LHCN-M2 (cell line): ENCODE measurements at places on chromosomes 4 and X.

DNA sequence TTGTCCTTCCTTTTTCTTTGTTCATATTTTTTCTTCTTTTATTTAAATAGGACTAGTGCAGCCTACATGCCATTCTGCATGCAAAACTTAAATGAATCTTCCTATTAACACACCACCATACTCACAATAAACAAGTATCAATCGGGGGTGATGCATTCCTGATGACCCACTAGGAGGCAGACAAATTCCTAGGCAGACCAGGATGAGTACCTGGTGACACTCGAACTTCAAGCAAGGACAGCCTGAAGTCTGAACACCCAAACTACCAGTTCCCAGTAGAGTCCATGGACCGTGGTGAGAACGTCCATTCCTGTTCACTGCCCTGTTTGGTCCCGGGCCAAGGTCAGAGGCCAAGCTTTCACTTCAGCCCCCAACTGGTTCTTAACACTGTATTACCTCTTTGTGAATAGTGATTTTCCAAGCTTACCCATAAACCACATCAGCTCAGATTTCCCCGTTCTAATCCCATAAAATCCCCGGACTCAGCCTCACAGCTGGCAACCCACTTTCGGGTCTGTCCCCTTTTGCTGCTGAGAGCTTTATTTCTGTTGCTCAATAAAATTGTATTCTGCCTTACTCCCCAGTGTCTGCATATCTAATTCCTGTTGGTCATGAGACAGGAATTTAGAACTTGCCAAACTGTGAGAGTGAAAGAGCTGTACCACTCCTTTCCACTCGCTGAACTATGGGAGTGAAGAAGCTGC lies 1286.6 kb downstream of the FSTL5 start:
- peak; percentile 87 for DNase-seq

DNA sequence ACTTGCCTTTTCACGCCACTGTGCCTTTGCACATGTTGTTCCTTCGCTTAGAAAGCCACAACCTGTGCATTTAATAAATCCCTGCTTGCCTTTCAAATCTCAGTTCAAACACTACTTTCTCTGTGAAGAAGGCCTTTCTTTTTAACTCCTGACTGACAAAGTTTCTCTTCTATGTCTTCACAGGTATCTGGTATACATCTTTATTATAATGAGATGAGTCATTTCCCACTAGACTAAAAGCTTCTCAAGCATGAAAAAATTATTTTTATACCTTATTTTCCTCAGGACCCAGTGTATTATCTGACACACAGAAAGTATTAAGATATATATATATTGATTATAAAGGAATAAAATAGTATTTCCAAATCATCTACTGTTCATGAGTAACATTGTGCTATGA lies 189.9 kb downstream of the TBCK start:
- DNase-seq: no peak

- DNase-seq: no peak
Observed at GRCh38 chrX:24260842-24261550, 52.9 kb downstream of the SUPT20HL2 start.

DNA sequence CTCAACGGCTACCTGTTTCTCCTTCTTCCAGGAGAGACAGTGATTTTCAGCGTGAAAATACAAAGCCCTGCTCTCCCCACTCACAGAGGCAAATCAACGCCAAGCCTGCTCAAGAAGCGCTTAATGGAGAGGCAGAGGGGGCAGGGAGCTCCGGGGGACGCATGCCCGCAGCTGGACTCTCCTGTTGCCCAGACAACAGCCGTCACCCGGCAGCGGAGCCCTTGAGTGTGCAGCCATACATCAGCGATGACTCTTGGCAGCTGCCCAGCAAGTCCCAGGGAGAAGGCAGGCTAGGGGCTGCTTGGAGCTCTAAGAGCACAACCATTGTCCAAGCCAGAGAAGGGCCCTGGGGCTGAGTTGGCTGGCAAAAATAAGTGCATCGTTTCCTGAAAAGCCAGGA lies 71.0 kb upstream of the AFAP1 start:
- no peak for DNase-seq

DNA sequence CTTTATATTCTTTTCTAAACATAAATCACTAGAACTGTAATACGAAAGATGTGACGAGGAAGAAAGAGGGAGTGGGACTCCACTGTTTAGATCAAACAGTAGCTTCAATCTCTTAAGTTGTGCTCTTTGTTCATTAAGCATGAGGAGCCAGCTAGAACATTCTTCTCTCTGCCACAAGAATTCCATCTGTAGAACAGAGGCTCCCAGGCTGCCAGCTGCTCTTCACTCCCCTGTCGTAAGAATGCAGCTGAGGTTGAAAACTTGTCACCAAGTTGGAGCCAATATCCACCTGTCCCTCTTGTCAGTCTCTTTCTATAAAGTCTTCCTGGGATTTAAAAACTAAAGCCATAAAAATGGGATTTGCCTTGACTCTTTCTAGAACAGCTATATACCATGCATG lies 65.0 kb upstream of the SEC24B start:
- DNase-seq: peak; percentile 92

DNA sequence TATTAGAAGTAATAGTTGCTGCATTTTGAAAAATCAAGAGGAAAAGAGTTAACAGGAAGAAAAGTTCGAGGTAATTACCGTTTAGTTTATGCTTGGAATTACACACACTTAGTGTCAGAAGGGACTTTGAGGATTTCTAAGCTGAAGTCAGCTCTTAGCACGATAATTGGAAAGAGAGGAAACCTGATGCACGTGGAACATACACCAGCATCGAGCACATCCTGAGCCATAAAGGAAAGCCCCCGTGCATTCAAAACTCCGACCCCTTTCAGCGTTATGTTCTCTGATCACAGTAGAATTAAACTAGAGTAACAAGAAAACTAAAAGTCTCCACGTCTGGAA lies 400 bp upstream of the PAQR3 start:
- DNase-seq: no peak

GRCh38 chr4:33961761-33962160 lies 2282.6 kb downstream of the ARAP2 start:
- peak; percentile 24 for DNase-seq

DNA sequence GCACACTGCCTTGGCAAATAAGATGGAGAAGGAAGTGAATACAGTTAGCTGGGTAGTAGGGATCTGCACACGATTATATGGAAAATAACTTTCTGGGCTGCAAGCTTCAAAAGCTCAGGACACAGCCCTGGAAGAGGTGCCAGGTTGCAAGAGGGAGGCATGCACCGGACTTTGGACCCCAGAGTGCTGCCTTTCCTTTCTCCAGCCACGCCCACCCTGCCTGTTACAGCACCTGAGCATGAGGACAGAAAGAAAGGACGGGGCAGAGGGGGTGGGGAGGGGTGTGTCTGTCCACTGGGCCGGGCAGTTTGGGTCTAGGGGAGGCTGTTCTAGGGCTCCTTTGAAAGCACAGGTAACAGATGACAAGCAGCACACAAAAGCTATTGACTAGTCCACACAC lies 152.8 kb downstream of the ENPP6 start:
- no peak for DNase-seq

GRCh38 chrX:13667919-13668318 lies 15.0 kb downstream of the TCEANC start:
- DNase-seq: no peak

- DNase-seq: no peak
Observed at GRCh38 chr4:53889326-53890055, 174.9 kb downstream of the CHIC2 start.

- DNase-seq: no peak
Observed at GRCh38 chr4:70747874-70748273, 26.1 kb downstream of the RUFY3 start.

DNA sequence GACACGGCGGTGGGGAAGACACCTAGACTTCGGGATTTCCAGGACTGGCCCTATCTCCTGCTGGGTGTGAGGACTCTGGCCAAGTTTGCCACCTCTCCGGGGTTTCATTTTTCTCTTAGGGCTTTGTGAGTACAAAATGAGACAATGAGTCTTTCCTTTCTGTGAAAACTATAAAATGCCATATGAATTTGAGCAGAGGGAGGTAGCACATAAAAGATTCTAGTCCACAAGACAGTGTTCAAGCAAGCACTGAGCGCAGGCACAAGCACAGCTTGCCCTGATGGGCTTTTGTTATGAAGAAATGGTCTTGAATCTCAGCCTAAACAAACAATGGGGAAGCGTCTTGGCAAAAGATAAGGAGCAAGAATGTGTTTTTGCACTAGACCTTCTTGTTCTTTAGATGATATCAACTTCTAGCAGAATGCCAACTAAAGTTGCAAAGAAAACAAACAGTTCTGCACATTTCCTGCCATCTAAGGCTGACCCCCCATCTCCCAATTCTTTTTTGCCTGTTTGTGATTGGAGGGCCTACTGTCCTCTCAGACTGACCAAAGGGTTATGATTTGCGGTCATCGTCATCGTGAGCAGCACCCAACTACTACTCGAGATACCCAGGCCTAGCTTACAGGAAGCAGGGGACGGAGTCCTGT lies 73.0 kb upstream of the ZNF518B start:
- no peak for DNase-seq

GRCh38 chr4:53598901-53599300 lies 7.6 kb upstream of the LNX1 start:
- DNase-seq: no peak

DNA sequence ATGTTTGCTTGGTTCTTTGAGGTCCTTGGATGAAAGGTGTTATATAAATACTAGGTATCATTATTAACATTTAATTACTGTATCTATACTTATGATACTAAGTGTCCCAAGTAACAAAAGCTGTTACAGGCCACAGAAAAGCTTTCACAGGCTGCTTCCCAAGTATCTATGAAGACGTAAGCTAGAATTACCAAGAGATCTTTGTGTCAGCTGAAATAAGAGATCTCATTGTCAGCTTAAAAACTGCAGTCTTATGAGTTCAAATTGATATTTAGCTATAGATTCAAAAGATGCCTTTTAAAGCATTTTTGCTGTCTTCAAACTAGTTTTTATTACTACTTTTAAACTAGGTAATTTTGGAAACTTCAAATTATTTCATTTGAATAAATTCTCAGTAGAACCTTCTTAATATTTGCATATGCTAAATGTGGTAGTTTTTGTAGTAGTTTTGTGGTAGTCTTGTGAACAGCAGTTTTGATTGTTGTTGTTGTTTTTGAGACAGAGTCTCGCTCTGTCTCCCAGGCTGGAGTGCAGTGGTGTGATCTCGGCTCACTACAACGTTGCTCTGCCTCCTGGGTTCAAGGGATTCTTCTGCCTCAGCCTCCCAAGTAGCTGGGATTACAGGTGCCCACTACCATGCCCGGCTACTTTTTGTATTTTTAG lies 170.0 kb upstream of the RPL34 start:
- no peak for DNase-seq
